ENCODE measurements at places on chromosomes 1 and 21.

DNA sequence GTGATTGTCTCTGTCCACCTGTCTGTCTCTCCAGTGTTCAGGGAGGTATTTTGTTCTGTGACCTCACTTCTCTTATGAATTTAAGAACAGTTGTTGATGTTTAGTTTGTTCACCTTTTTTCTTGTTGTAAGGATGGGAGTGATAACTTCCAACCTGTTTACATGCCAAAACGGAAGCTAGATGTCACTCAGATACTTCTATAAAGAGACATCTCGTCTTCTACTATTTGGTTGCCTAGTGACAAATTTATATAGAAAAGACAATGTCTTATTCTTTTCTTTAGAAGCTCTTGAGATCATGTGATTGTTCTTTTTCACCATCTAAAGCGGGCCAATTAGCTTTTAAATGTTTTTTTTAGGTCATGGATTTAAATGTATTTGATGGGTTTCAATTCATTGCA, 33.8 kb downstream of the PRSS38 start:
- DNase-seq: no peak

DNA sequence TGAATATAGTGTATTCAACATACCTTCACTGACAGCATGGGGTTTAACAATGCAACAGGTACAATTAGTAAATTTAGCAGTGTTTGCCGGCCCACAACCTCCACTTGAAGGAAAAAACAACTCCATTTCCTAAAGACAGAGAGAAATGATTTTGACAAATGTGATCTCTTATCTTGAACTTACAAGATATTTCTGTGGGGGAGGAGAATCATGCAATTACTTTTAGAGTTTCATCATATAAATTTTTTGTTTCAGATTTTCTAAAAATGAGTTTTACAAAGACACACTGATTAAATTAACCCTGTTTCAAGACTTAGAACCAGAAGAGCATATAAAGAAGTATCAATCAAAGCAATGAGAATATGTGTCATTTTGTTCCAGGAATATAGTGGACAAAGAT, 80.3 kb downstream of the NME7 start:
- no peak for DNase-seq

DNA sequence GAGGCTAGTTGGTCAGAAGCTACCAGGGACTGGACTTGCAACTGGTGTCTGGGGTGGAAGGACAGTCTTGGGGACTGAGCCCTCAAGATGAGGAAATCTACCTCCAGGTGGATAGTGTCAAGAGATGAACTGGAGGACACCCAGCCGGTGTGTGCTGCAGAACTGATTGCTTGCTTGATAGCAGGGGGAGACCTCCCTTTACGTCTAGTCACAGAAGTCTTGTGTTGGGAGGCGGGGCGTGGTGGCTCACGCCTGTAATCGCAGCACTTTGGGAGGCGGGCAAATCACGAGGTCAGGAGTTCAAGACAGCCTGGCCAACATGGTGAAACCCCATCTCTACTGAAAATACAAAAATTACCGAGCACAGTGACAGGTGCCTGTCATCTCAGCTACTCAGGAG, 4.9 kb downstream of the RCC2 start:
- DNase-seq: no peak

GRCh38 chr21:14056771-14057191, 154.0 kb downstream of the LIPI start:
- DNase-seq: no peak

- DNase-seq: no peak
These were observed 18.8 kb downstream of the MAP7D1 start for GRCh38 chr1:36174713-36175112.

- DNase-seq: peak; percentile 82
These were observed at the start of gene IFI44 for GRCh38 chr1:78649628-78650027. TSS of gene IFI44 (plus strand) at chr1:78649831. CDS start at chr1:78650196, 365 bp downstream.

- DNase-seq: no peak
These were observed 6.9 kb upstream of the GALE start for GRCh38 chr1:23807453-23807852.

GRCh38 chr21:33011462-33011861, 14.3 kb upstream of the OLIG2 start:
- peak; percentile 85 for DNase-seq

GRCh38 chr1:67731322-67731721, 46.3 kb downstream of the GADD45A start:
- no peak for DNase-seq

GRCh38 chr1:6009120-6010040, 17.2 kb upstream of the NPHP4 start:
- no peak for DNase-seq

- DNase-seq: no peak
These were observed 390.1 kb downstream of the LTN1 start for GRCh38 chr21:28602546-28602945.

- DNase-seq: no peak
These were observed 139.2 kb downstream of the GALNT2 start for GRCh38 chr1:230206207-230206606.

Data from AG20443 (cell line).